Activated CD8-positive, alpha-beta T cell treated with anti-CD3 and anti-CD28 coated beads for 36 hours (primary cell): ENCODE measurements at places on chromosomes 16 and 17. TPM values are rescaled to one million over a fixed set of nuclear protein-coding genes. Genes with fewer than 3 reads are reported as not detected.

Gene OTOP2
- not detected for total RNA-seq

Gene EME1
- 48.6 TPM for total RNA-seq

Gene CCL4
- total RNA-seq: 290 TPM

Gene MMP2
- not detected for total RNA-seq

Gene TP53TG3F
- not detected for total RNA-seq

Gene SCGB1C2
- total RNA-seq: not detected

Gene AOC3
- total RNA-seq: 2.0 TPM

Gene PPM1E
- total RNA-seq: 0.07 TPM

Gene CASKIN2
- 2.5 TPM for total RNA-seq

GRCh38 chr17:37826497-37827430 is 81.9 kb upstream of the HNF1B start:
- no peaks in the 10 kb centered on the region for H3K36me3 ChIP-seq
- no peak for DNase-seq
- peaks cover 17% of the 10 kb centered on the region for H3K27me3 ChIP-seq
- H3K27ac ChIP-seq: no peak overlapping the region
- H3K4me1 ChIP-seq: peaks cover 11% of the 10 kb centered on the region
- H3K4me3 ChIP-seq: no peak overlapping the region

DNA sequence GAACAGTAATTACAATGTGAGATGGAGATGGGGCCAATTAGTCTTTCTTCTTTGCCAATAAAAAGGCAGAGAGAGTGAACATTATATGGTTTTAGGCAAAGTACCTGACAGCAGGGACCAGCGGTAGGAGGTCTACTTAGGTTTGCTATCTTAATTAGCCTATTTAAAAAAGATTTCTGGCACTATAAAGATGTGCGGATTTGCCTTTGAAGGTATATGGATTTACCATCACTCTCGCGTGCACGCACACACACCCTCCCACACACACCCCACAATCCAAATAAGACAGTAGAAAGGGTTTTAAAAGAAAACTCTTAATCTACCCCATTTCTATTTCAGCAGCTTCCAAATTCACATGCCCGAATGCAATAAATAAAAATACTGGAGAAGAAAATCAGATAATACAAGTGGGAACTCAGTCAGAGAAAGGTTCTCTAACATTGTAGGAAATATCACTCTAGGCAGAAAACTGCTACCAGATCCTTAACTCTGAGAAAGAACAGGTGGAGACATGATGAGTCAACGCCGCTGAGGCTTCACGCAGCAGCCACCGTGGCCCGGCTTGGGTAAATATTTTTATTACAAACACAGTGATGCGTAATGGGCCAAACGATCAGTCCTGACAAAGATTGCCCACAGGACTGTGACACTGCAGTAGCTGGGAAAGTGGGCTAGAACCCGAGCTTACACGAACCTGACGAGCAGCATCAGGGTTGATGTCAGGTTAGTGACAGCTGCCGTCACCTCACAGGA is 66.6 kb upstream of the AXIN2 start:
- H3K27me3 ChIP-seq: no peaks in the 10 kb centered on the region
- no peak for DNase-seq
- H3K4me1 ChIP-seq: no peaks in the 10 kb centered on the region
- H3K4me3 ChIP-seq: no peak overlapping the region

- H3K27me3 ChIP-seq: no peaks in the 10 kb centered on the region
- peak within 1 kb of the TSS; percentile 98 for H3K27ac ChIP-seq
- peak; percentile 76 for DNase-seq
- H3K4me1 ChIP-seq: peaks cover 41% of the 10 kb centered on the region
- peak within 1 kb of the TSS; percentile 98 for H3K4me3 ChIP-seq
Measured at GRCh38 chr17:38704606-38705522, at the start of gene MLLT6. Gene MLLT6, plus strand, starts transcription at chr17:38705273. Its CDS starts 360 bp downstream, at chr17:38705633.

GRCh38 chr16:87838643-87839541 is 30.4 kb downstream of the SLC7A5 start:
- H3K36me3 ChIP-seq: peaks cover 59% of the 10 kb centered on the region
- H3K27me3 ChIP-seq: no peaks in the 10 kb centered on the region
- DNase-seq: no peak
- H3K4me1 ChIP-seq: peaks cover 12% of the 10 kb centered on the region
- no peak overlapping the region for H3K4me3 ChIP-seq

GRCh38 chr16:53821957-53822625 is 118.1 kb downstream of the FTO start:
- no peak for DNase-seq
- H3K4me1 ChIP-seq: peaks cover 17% of the 10 kb centered on the region
- H3K36me3 ChIP-seq: peaks cover 12% of the 10 kb centered on the region
- no peak overlapping the region for H3K27ac ChIP-seq
- no peaks in the 10 kb centered on the region for H3K27me3 ChIP-seq

DNA sequence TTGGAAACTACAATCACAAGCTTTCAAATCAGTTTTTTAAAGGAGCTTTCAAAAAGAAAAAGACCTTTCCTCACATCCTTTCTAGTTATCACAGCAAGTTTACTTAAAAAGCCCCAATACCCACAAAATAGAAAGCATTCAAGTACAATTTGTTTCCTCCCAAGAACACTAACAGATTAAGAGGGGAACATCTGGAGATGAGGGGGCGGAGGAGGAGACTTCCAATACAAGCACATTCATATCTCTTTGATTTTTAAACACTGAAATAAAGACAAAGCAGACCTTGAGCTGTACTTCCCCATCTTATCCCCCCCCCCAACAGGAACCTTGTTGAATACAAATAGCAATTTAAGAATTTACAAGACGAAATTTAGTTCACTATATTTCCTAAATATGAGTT is 2.0 kb downstream of the YWHAE start:
- H3K27me3 ChIP-seq: no peaks in the 10 kb centered on the region
- H3K36me3 ChIP-seq: peaks cover 58% of the 10 kb centered on the region
- peak overlapping the region; percentile 100 for H3K4me3 ChIP-seq
- H3K27ac ChIP-seq: peak overlapping the region; percentile 100

DNA sequence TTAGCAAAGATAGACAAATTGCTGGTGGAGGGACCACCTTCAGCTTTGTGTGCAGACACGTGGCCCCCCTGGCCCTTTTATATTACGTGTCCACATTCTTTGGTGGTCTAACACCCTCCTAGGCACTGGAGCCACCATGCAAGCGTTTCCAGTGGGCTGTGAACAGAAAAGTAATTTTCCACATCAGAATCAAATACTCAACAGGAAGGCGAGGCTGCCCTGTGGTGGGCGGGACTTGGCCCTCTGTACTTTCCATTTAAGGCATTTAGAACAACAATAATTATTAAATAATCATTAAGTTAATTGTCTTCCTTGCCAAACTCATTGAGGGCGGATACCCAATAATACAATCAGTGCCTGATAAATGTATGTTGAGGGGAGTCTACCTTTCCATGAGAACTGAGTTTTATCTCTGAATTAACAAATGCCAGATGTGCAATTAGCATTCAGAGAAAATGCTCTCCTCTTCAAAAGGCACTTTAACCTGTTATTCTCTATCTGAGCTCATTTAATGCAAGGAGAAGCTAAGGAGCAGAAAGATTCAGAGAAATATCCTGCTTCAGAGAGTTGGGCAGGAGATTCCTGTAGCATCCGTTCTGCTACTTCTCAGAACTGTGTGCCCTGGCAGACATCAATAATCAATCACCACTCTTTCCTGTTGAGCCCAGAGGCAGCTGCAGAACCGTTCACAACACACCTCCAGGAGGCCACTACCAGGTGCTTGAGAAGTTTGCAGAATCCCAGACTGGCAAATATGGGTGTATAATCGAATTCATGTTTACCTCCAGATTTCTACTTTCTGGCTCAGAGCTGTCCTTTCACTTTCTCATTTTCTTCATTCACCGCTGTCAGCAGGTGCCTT is 109.4 kb downstream of the CMIP start:
- H3K36me3 ChIP-seq: peaks cover 9% of the 10 kb centered on the region
- no peak overlapping the region for H3K4me3 ChIP-seq
- H3K4me1 ChIP-seq: peaks cover 44% of the 10 kb centered on the region
- DNase-seq: no peak
- H3K27me3 ChIP-seq: no peaks in the 10 kb centered on the region

DNA sequence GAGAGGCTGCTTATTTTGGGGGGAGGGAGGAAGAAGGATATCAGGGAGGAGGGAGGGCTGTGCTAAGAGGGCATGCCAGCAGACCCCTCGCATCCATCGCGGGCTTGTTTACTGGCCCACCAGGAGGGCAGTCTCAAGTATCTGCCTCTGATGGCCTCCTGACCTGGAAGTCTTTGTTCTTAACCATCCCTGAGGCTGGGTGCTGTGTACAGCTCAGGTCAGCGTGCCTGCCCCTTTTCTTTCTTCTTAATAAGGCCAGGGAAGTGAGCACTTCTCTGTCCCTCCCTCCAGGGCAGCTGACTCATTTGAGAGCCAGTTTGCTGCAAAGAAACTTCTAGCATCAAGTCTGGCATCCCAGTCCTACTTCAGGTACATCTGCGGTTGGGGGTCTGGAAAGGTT is 157.0 kb downstream of the CCDC182 start:
- H3K36me3 ChIP-seq: no peaks in the 10 kb centered on the region
- no peak for DNase-seq
- no peak overlapping the region for H3K27ac ChIP-seq
- no peak overlapping the region for H3K4me3 ChIP-seq

DNA sequence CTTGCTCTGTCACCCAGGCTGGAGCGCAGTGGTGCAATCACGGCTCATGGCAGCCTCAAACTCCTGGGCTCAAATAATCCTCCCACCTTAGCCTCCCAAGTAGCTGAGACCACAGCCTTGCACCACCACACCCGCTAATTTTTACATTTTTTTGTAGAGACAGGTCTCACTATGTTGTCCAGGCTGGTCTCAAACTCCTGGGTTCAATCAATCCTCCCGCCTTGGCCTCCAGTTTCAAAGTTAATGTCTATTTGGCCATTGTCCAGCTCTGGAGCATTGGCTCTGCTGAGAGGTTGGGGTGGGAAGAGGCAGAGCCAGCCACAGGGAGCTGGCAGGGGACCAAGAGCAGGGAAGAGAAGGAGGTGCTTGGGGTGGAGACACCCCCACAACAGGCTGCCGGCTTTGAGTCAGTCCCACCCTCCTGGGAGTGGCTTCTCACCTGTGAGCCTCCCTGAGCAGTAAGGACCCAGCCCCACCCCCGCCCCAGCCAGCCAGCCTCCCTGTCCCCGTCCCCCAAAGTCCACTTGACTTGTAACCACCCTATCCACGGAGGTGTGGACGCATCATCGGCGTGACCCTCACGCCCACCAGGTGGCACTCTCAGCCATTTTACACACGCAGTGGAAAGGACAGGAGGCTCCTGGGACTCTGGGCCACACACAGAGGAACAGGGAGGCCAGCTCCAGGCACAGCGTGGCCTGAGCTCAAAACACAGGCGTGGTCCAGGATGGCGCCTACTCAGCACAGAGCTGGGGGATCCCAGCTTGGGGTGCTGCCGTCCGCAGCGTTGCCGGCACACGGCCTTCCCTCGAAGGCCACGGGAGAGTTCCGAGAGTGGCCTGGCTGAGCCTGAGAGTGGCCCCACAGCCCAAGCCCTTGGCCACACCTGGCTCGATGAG is 22.8 kb upstream of the PVALEF start:
- peak; percentile 82 for DNase-seq
- H3K4me3 ChIP-seq: no peak overlapping the region
- H3K27me3 ChIP-seq: peaks cover 2% of the 10 kb centered on the region
- H3K27ac ChIP-seq: no peak overlapping the region
- H3K36me3 ChIP-seq: no peaks in the 10 kb centered on the region

DNA sequence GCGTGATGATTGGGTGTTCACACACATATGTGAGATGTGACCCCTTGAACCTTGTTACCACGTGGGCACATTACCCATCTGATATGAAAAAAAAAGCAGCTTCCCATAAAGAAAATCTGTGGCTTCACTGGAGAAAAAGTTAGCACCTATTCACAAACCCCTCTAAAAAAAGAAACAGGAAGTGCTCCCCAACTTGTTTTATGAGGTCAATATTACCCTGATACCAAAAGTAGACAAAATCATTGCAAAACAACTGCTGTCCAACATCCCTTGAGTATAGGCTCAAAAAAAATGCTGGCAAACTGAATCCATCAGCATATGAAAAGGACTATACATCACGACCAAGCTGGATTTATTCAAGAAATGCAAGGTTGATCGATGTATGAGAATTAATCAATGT is 99.7 kb upstream of the RBL2 start:
- peaks cover 3% of the 10 kb centered on the region for H3K36me3 ChIP-seq
- DNase-seq: no peak
- H3K27me3 ChIP-seq: no peaks in the 10 kb centered on the region
- no peak overlapping the region for H3K4me3 ChIP-seq

- DNase-seq: peak; percentile 79
- no peak overlapping the region for H3K27ac ChIP-seq
Measured at GRCh38 chr17:7673239-7673638, 14.1 kb downstream of the TP53 start.

DNA sequence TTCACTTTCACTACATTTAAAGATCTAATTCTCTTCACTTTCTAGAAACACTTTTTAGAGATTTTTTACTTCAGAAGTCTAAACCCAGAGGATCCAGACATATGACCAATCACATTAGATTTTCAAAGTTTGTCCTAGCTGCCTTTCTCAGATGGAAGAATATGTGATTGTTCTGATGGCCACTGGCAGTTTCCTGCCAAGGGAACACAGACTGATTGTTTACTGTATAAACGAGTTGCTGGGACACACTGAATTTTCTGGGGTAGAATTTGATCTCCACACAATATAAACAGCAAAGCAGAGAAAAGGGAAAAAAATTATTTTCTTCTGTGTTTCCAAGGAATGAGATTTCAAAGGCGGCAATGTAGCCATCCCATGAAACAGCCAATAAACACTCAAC is 480.0 kb downstream of the TOX3 start:
- H3K27me3 ChIP-seq: no peaks in the 10 kb centered on the region
- H3K4me1 ChIP-seq: no peaks in the 10 kb centered on the region
- H3K36me3 ChIP-seq: no peaks in the 10 kb centered on the region
- H3K27ac ChIP-seq: no peak overlapping the region
- H3K4me3 ChIP-seq: no peak overlapping the region
- DNase-seq: no peak

DNA sequence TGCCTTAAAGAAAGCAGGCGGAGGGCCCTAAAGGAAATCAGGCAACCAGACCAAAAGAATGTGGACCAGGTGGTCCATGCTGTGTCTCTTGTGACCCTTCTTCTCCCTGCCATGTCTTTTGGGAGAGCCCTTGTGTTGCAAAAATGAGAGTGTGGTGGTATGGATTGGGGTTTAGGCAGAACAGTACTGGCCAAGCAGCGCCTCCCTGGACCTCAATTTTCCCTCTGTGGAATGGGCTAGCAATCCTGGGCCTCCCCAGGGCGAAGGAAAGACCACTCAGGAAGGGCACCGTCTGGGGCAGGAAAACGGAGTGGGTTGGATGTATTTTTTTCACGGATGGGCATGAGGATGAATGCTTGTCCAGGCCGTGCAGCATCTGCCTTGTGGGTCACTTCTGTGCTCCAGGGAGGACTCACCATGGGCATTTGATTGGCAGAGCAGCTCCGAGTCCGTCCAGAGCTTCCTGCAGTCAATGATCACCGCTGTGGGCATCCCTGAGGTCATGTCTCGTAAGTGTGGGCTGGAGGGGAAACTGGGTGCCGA is 7.6 kb upstream of the NLRC5 start:
- H3K4me3 ChIP-seq: no peak overlapping the region
- no peak for DNase-seq
- H3K27me3 ChIP-seq: no peaks in the 10 kb centered on the region
- H3K4me1 ChIP-seq: peaks cover 79% of the 10 kb centered on the region
- H3K36me3 ChIP-seq: peaks cover 44% of the 10 kb centered on the region
